ENCODE measurements at places on chromosomes 11 and 22.

GRCh38 chr11:35003658-35004057 lies 87.2 kb downstream of the PDHX start:
- DNase-seq = no peak

DNA sequence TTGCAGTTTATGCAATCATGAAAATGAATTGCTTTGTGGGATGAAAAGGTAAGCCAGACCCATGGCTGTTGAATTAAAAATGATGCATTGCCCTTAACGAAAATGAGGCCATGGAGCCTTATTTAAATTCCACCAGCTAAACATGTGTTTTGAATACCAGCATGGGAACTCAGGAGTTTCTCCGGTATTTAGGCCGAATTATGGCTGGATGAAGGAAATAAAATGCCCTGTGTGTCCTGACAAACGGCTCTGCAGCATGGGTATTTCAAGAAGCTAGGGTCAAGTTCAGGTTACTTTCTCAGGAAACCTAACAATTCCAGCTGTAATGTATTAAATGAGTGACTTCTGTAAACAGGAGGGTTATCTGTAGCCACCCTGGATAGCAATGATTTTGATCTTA lies 38.3 kb downstream of the AMOTL1 start:
- DNase-seq = no peak

DNA sequence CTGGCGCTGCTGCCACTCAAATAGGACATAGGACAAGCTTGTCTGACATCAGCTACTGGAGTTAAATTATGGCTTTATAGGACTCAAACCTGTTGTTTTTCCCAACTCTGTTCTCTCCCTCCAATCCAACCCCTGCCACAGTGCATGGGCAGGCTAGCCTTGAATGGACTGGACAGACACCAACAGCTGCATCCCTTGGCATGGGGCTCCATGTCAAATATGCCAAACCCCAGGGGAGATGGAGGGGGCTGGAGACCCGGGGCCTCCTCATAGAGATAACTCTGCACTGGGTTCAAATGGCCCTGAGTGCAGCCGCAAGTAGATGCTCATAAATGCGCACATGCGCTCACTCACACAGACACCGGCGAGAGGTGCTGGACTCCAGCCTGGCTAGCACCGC lies 28.9 kb downstream of the CD5 start:
- DNase-seq = no peak

DNA sequence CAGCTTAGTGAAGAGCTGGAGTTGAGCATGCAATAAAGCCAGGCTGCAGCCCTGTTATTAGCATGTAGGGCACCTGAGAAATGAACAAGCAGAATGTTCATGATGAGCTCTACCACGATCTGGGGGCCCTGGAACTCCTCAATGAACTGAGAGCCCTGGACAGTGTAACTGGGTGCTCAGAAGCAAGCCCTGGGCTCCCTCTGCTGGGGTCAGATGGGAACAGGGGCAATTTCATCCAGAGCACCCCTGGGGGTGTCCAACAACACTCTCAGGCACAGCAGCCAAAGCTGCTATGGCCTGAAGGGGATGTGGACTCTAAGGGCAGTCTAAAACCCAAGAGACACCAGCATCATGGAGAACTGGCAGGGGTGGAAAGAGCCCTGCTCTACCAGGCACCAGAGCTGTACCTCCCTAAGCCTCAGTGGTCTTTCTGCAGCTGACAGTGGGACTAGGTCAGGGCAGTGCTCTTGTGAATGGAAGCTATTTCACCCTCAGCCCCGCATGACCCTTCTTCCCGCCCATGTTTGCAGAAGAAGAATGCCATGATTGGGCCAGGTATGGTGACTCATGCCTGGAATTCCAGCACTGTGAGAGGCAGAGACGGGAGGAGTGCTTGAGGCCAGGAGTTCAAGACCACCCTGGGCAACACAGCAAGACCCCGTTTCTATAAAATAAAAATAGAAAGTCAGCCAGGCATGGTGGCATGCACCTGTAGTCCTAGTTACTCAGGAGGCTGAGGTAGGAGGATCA lies 28.9 kb downstream of the THOC5 start:
- DNase-seq = no peak

DNA sequence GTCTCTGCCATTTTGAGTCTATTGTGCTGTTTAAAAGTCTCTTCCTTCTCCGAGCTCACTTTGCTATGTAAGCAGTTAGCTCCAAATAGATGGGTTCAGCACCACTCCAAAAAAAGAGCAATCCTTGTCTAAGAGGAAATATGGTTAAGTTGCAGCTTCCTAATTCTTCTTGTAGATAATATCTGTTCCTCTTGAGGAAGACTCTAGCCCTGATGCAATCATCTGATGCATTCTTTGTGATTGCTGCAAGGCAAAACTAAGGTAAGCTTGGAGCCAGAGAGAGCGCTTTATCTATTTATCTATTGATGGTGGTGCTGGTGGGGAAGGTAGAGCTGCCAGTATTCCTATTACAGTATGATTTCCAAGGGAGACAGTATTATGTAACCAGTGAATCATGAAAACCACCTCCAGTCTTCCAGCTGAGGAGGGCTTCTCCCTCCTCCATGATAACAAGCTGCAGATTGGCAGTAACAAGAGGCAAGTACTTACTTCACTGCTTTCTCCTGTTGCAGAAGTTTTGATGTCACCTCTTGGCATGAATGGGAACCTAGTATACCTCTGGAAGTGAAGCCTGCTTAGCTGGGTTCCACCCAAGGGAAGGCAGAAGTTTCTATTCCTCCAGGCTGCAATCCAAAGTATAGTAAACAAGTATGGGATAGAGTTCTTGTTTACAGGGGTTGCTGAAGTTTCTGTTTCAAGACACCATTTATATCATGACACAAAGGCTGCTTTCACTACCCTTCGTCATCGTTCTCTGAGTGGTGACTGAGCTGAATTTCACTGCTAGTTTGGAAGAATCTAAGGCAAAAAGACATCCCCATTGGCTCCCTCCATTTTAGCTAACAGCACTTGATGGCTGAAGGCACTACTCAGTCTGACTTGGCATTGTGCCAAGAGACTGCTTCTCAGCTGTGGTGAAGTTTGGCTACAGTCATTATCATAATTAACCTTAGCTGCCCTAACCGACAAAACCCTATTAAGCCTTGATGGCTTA lies 49.7 kb downstream of the FDX1 start:
- DNase-seq = no peak

GRCh38 chr11:93530468-93530826 lies 12.7 kb downstream of the SMCO4 start:
- DNase-seq = no peak

GRCh38 chr22:29096736-29097669 lies 24.2 kb downstream of the KREMEN1 start:
- no peak for DNase-seq

- DNase-seq = no peak
Observed at GRCh38 chr11:101915791-101916291, 481 bp downstream of the ANGPTL5 start.

DNA sequence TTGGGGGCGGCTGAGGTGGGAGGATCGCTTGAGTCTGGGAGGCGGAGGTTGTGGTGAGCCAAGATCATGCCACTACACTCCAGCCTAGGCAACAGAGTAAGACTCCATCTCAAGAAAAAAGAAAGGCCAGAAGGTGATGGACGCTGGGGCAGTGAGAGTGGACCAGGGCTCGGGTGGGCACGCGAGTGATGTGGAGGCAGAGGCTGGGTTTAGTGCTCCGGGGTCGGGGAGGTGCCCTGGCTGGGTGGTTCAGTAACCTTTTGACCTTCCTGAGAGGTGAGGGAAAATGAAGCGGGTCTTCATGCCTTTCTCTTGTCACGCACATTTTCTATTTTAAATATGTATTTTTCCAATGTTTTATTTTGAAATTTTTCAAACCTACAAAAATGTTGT lies 45.1 kb downstream of the ST14 start:
- no peak for DNase-seq

GRCh38 chr11:10032935-10033334 lies 261.1 kb downstream of the SBF2 start:
- no peak for DNase-seq

DNA sequence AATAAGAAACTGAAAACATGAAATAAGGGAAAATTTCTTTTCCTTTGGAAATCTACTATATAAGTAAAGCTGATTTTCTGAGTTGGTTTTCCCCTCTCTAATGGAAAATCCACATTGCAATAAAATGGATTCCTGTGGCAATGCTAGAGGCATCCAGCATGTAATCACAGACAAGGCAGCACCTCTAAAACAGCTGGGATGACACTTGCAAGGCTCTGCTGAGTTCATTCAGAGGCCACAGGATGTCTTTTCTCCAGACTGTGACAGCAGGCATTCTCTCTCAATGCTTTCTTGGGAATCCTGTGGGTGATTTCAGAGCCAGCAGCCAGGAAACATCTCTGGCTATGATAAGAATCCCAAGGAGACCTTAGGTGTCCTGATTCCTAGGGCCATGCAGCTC lies 201.3 kb upstream of the BLID start:
- no peak for DNase-seq

- no peak for DNase-seq
Observed at GRCh38 chr11:16977994-16978315, 36.3 kb downstream of the PLEKHA7 start.

DNA sequence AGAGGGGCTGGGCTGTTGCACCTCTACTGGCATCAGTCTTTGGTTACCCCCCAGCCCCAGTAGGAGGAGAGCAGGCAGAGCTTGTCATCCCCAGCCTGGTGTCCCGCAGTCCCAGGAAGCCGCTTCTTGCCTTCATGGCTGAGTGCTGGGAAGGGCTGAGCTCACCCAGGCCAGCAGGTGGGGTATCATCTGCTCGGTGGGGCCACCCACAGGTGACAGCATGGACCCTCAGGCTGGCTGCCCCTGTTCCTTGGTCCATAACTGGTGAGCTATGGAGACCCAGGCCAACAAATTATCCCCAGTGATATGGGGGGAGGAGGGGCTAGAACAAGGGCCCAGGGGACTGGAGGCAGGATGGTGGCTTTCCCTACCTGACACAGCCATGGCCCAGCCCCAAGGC lies 6.5 kb upstream of the RHOD start:
- DNase-seq = no peak

DNA sequence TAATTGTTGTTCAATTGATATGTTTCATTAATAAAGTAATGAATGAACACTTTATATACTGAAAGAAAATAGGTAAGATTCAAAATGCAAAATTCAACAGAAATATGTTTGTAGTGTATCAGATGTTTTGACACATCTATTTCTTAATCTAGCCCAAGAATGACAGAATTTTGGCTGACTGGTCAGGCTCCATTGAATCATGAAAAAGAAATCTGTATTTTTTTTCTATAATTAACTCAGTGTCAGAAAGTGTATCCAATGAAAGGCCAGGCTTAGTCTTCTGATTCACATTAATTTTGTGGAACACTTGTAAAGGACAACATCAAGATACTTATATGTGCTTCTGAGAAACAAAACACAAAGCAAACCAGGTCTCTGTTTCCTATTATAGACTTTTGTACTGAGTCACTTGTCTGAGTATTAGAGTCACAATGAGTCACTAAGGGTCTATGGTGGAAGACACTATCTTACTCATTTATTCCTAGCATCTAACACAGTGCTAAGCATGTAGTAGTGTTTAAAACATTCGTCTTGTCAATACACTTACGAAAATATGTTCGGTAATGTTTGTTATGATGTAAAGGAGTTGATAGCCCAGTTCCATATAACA lies 297.7 kb upstream of the CCDC90B start:
- no peak for DNase-seq

DNA sequence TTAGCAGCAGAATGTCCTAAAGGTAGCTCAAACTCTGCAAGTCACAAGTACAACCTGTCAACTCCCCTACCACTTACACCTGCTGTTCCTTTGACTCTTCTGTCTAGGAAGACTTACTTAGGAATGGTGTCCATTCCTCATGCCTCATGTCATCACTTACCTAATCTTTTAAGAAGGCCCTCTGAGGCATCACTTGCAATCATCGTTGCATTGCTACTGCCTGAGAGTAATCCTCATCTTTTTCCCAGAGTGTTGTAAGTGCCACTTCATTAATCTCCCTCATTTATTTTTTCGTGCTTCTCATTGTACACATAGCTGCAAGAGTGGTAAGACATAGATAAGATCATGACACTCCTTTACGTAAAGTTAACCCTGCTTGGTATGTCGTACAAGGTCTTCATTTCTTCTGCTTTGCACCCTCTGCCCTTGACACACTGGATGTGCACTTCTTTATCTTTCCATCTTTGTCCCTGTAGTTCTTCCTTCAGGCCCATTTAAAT lies 54.6 kb downstream of the SFI1 start:
- DNase-seq = no peak

GRCh38 chr22:22955276-22955798 lies 67.7 kb downstream of the IGLL5 start:
- DNase-seq = no peak

- no peak for DNase-seq
Observed at GRCh38 chr22:42178910-42179519, 48.4 kb upstream of the CYP2D6 start.

DNA sequence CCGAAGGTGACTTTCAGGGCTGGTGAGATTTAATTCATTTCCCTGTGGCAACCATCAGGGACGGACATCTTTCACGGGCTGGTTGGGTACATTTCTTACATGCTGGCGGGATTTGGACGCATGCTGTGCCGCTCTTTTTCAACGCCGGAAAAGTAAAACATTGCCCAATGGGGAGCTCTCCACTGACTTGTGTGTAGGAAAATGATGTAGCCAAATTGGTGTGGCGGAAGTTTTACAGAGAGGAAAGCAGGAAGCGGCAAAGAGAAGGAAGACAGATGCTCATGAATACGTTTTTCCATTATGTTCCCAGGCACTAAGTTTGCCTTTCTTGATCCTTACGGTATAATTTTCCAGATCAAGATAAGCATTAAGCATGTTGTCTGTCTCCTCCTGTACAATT lies 375.8 kb downstream of the NTM start:
- DNase-seq = no peak

DNA sequence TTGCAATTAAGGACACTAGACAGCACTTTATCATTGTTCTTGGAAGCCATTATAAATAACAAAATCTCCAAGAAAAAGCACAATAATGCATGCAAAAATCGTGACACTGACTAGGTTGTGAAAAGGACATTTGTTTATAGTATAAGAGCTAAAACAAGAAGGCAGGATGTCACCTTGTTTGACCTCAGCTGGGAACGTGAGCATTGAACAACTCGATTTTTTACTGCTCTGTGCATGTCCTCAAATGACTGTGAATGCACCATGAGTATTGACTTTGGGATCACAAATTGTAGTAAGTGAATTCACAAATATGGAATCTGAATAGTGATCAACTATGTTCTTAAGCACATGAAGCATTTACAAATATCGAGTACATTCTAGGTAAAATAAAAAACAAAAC lies 35.3 kb upstream of the ARHGAP20 start:
- no peak for DNase-seq

- no peak for DNase-seq
Observed at GRCh38 chr22:20532256-20532993, 25.0 kb downstream of the MED15 start.

- DNase-seq = no peak
Observed at GRCh38 chr11:7677071-7677470, 3.8 kb upstream of the CYB5R2 start.

DNA sequence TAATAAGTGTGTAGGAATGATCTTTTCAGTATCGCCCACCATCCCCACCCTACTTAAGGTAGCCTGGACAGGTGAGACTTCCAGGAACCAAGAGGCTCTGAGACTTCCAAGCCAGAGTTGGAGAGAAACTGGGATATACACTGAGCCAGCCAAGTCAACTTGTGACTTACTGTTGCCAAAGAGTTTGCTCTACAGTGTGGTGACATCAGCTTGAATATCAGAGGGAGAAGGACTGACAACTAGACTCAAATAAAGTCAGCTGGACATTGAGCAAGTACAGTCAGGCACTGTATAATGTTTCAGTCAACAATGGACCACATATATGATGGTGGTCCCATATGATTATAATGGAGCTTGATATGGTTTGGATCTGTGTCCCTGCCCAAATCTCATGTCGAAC lies 1.2 kb upstream of the MMP10 start:
- DNase-seq = no peak

GRCh38 chr22:24938741-24939341 lies 7.7 kb downstream of the LHFPL7 start:
- DNase-seq = no peak

All from left forelimb (tissue), 1 donor.